NCI-H187 (cell line): ENCODE measurements at places on chromosomes 1 and 21.

- DNase-seq, result no peak
Observed at GRCh38 chr1:15289251-15289651, 42.2 kb downstream of the FHAD1 start.

- no peak for DNase-seq
Observed at GRCh38 chr1:56790036-56790435, 29.2 kb downstream of the FYB2 start.

DNA sequence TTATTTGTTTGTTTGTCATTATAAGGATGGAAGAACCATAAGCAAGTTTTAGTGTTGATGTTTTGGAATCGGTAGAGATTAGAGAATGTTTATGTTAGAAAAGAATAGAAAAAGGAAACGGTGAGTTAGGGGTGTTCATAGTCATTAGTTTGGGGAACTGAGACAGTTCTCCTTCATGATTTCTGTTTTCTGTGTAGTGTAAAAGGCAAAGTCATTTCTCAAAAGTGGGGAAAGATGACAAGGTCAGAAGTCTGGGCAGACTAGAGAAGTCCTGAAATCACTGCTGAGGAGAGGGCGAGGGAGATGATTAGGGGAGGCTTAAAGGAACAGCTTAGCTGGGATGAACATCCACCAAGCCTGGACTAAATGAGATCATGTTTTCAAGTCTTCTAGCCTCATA, 498.9 kb downstream of the TTLL7 start:
- no peak for DNase-seq

DNA sequence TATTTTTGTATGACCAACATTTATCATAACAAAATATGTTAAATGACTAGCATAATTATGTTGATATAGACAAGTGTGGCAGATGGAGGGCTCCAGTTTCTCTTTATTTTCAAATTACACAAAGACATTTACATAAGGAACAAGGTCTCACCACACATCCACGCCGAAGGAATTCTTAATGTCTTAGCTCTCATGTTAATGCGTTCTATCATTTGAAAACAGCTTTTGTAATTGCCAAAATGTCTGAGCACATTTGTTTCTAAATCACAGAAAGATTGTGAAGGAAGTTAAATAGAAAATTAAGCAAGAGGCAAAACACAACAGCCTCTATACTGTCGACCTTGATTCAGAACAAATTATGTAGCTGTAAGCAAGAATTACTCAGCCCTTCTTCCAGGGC, 223.0 kb upstream of the NR5A2 start:
- DNase-seq, result no peak

DNA sequence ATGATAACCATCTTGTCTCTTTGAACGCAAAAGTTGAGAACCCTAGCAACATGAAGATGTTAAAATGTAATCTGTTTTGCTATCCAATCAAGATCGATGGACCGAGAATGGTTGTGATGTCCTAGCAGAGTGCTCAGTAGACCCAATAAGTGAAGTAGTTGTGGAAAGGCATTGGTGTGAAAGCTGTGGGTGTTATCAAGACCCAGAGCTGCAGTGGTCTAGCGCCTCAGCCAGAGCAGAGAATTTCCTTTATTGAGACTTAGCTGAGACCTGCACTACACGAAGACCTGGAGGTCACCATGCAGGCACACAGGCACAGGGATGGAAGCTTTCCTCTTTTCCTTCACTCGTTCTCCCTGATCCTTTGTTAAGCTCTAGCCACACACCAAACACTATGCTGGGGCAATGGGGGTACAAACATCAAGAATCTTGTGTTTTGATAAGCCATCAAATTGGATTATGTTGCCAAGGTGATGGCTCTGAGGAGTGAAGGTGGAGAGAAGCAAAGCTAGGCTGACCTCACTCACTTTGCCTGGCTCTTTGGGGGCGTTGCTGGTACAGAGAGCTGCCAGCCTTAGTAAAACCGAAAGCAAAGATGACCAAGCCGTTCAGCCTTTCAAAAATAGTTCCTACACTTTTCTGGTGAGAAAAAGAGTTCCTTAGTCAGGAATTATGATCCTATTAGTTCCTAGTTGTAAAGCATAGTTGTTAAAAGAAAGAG, 24.1 kb downstream of the METTL13 start:
- no peak for DNase-seq

DNA sequence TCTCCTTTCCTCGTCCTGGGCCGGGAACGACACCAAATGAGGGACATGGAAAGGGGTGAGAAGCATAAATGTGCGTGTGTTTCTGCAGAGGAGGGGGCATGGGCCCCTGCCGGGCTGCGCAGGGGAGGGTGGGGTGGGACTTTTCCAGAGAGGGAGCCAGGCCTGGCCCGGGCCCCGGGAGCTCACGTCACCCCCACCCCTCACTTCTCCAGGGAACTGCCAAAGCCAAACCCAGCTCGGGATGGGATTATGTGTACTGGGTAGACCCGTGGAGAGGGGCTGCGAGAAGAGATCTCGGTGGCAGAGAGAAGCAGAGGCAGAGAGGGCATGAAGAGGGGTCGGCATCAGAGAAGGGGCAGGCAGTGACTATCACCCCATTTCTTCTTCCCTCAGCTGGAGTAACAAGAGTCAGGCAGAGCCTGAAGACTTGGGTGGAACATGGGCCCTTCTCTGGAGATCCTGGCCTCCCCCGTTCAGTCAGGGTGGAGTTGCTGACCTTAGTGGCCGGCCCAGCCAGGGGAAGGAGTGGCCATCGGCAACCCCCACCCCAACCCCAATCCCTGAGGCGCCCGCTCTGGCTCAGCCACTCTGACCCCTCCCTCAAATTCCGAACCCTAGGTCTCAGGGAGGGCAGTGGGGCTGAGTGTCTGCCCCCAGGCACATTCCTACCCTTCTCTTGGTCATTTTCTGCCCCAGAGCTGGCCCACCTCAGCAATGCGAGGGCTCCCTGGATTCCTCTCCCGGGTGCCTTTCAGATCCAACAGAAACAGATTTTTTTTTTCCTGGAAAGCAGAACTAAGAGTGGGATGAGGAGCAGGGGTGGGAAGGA, 1.2 kb downstream of the ADAMTSL4 start:
- DNase-seq, result no peak

DNA sequence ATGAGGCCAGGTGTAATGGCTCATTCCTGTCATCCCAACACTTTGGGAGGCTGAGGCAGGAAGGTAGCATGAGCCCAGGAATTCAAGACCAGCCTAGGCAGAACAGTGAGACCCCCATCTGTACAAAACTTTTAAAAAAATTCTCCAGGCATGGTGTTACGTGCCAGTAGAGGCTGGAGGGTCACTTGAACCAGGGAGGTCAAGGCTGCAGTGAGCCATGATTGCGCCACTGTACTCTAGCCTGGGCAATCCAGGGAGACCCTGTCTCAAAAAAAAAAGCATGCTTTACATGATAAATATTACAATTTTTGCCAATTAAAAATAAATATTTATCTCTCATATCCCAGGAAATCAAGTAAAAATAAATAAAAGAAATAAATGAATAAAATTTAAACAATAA, 17.6 kb upstream of the VPS45 start:
- DNase-seq, result no peak

DNA sequence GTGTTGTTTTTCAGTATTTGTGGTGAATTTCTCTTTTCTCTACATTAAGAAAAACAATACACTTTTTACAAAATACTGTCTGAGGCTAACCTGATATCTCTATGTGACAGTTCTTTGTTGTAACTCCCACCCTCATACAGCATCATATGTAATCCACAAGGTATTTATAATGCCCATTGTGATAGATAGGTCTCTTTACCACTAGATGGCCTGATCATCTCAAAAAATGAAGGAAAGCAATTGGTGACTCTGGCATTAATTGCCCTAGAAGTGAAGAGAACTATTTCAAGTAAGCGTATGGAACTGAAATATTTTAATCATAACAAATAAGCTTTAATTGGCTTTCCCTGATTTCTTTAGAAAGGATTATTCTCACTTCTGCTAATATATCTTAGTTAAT, 36.2 kb upstream of the HFM1 start:
- DNase-seq, result no peak

DNA sequence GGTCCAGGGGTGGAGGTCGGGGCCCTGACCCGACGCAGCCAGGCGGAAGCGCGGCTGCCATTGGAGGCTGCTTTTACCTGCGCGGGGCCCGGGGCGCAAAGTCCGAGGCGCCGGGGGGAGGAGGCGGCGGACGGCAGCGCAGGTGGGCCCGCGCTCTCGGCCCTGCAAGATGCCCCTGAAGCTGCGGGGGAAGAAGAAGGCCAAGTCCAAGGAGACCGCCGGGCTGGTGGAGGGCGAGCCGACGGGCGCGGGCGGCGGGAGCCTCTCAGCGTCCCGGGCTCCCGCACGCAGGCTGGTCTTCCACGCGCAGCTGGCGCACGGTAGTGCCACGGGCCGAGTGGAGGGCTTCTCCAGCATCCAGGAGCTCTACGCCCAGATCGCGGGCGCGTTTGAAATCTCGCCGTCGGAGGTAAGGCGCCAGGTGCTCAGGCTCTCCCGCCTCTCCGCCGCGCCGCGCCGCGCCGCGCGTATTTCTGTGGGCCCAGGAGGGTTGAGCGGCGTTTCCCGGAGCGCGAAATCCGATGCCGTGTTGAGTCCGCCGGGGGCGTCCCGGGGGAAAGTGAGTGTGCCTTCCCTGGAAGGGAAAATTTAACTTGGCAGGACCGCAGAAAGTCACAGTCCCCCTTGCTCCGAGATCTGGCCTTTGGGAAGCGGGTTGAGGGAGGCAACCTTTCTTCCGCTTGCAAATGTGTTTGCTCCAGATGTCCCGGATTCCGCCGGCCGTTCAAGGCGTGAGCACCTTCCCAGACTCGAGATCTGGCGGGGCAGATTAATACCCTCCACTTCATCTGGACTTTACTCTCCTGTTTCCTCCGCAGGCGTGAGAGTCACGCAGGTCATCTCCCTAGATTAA, at the start of gene GIPC2:
GIPC2 (plus strand) TSS at position 41 of the 853 bp plus-strand sequence; CDS start at position 170, 129 bp downstream.
- DNase-seq, result no peak

- DNase-seq, result no peak
Observed at GRCh38 chr1:162939035-162939434, 78.1 kb upstream of the CCDC190 start.

DNA sequence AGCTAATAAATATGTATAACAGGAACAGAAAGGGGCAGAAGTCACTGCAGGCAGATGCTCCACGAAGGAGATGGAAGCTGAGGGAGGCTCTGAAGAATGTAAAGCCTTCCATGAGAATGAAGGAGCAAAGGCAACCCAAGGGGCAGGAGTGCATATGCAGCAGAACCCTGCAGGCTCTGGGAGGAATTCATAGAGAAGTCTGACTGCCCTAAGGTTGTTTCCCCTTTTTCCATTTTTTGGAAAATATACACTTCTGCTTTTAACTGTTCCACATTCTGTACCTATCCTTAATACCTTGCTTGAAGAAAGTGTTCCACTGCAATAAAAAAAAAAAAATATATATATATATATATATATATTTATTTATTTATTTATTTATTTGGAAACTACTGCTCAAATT, 69.6 kb downstream of the CD34 start:
- DNase-seq, result no peak

GRCh38 chr1:203625628-203626019, 1.0 kb upstream of the ATP2B4 start:
- DNase-seq, result no peak

- DNase-seq, result no peak
Observed at GRCh38 chr1:226344441-226345259, 35.7 kb upstream of the LIN9 start.

DNA sequence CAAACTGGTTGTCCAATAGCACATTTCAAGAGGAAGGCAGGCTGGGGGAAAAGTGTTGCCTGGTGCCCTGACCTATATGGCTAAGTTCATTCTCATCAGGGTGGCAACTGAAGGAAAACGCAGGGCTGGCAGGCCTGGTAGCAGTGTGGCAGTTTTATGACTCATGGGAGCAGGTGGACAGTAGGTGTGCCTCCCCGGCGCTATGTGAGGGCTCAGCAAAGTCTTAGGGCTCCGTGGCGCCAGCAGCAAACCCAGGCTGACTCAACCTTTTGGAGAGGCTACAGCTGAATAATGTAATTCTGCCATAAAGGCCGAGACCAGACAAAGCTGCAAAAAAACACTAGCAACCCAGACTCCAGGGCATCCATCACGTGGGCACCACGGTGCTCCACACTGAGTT, 23.6 kb downstream of the GADD45A start:
- DNase-seq, result no peak

DNA sequence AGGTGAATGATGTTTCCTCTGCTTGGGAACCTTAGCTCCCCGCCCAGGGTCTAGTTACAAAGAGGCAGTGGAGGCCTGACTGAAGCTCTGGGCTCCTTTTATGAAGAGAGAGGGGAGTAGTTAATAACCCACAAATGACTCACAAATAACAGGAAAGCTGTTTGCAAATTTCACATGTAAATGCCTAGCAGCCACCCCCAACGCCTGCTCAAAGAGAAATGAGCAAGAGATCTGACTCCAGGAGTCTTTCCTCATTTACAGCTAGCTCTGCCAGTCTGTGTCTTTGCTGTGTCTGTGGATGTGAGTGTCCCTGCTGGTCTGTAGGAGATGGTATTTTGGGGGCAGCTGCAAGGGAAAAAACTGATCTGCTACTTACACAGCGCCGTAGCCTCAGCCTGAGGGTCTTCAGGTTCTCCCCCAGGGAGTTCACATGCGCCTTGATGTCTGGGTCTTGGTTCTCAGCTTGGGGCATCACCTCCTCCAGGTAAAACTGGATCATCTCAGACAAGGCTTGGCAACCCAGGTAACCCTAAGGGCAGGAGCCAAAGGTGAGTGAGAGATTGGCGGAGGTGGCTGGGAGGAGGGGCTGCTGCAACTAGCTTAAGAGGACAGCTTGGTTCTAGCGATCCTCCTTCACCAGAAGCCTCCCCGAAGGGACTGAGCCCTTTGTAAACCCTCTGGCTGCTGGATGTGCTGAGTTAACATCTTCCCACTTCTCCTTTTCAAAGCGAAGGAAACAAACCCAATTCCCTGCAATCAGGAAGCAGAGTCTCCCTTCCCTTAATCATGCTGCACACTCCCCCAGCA, at the start of gene IL19:
IL19 (plus strand) TSS at position 243 of the 807 bp plus-strand sequence. CDS start 65,890 bp downstream, outside the sequence.
- DNase-seq, result no peak

DNA sequence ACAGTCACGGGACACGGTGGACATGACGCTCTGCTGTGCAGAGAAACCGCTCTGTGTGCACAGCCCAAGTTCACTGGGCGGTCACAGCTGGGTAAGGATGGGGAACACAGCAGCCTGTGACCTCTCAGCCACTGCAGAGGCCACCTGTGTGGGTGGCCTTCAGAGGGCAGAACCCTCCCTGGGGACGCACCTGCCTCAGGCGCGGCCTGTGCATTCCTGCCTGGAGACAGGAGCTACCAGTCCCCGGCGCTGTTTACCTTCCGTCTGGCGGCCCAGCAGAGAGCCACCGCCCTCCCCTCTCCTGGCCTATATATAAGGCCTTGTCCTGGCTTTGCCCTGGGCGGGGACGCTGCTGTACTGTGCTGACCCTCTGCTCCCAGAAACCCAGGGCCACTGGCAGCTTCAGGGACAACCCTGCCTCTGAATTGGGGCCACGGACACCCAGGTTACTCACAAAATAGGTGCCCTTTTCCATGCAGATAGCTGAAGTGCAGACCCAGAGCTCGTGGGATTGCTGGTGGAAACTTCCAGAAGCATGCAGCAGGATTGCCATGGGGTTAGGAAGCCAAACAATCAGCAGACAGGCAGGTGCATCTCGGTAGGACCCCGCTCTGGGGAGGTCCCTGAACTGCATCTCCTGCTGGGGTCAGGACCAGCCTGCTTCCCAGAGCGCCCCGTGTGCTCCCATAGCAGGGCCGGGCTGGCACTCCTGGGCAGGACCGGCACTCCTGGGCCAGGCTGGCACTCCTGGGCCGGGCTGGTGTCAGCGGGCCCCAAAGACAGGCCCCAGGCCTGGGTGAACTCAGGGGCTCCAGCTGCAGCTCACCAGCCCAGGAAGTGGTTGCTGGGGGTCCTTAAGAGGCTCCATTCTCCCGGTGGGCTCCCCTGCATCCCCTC, 83.6 kb downstream of the SIK1 start:
- DNase-seq, result no peak
